ENCODE measurements at places on chromosomes 4 and X.

- no peak for DNase-seq
Observed at GRCh38 chrX:1925053-1925481, 310.2 kb downstream of the ASMT start.

DNA sequence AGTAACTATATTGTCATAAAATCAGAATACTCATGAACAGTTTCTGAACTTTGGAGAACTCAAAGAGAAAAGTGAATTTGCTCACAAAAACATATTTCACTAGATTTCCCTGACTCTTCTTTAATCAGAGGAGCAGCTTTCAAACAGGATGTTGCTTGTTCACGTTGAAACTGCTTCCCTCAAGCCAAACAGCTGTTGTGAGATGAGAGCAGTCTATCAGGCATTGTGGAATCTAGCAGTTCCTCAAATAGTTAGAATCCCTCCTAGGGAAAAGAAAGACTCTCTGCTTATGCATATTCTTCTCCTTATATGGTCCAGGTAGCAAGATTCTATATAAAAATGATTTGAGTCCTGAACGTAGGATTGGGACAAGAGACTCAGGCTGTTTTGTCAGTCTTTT, 1012.1 kb downstream of the FAM133A start:
- DNase-seq, result no peak

DNA sequence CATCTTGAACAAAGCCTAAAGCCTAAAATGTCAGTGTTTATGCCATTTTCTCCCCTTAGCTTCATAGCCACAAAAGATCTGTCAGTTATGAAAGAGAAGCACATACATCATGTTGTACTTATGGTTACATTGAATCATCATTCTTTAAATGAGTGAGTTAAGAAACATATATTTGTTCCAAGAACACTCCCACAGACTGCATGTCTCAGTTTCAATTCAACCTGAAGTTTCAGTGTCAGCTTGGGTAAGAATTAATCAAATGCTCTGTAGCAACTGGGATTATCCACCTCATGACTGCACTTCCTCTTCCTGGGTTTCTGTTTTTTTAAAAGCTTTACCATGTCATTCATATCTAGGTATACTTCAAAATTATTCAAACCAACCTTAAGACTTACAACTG, 3.9 kb upstream of the TMPRSS11B start:
- no peak for DNase-seq

DNA sequence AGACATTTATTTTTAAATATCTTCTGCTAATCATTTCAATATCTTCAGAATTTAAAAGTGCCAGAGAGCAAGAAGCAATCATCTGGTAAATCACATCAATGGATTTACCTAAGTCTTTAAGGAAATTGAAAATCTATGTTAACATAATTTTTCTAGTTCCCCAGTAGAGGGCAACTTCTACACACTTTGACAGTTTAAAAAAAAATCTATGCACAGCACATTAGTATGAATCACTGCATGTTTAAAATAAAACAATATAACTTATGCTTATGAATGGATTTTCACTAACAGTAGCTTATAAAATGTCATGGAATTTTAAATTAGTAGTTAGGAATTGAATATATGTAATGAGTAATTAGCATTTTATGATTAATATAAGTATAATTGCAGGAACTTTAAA, 126.5 kb downstream of the REELD1 start:
- DNase-seq, result no peak

DNA sequence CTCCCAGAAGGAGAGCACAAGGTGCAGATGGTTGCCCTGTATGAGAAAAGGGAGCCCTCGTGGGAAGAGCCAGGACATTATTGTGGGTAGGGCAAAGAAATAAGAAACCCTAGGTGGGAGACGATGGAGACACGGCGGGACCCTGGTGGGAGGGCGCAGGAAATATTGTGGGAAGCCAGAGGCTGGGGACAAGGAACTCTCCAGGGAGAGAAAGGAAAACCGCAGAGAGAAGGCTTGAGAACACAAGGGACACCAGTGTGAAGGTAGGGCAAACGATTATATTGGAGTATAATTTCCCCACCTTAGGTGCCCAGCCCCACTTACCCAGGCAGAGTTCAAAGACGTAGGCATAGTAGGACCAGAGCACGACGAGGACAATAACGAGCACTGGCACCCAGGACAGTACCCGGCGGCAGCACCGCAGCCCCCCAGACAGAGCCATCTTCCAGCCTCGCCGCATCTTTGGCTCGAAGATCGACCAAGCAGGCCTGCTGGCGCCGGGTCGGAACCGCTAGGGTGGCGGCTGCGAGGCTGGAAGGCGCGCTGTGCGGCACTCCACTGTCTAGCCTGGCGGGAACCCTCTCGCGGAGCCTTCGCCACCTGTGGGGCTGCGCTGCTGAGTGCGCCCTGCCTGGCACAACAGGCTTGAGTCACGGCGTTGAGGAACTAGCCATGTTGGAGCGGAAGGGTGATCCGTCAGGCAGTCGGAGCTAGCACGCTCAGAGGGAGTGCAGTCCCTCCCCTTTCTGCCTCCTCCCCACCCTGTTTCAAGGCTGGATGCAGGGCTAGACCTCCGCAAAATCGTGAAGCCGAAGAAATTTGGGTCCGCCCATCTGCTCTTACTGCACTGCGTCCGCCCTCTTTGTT, at the start of gene ZDHHC15:
Gene ZDHHC15 (minus strand): TSS at position 473 of the 867 bp plus-strand sequence. CDS start 13 bp downstream, at position 460.
- DNase-seq, result peak; percentile 76

DNA sequence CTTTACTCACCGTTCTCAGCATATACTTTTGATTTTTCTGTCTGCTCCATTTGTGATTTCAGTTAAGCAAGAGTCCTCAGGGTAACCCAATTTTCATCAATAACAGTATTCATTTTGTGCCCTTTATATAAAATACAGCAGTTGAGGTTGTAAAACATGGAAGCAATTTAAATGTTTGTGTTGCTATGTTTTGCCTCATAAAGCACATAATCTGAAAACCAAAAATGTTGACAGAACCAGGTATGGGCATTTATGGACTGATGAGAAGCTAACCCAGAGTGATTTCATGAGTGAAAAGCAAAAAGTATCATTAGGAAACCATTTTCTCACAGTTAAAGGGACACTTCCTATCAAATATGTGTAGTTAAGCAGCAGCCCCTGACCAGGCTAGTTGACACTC, at the start of gene ASIC5:
Gene ASIC5 (minus strand): TSS at position 101 of the 400 bp plus-strand sequence. CDS start 51 bp downstream, at position 50.
- no peak for DNase-seq

- no peak for DNase-seq
Observed at GRCh38 chr4:110231869-110232268, 33.5 kb upstream of the ELOVL6 start.

DNA sequence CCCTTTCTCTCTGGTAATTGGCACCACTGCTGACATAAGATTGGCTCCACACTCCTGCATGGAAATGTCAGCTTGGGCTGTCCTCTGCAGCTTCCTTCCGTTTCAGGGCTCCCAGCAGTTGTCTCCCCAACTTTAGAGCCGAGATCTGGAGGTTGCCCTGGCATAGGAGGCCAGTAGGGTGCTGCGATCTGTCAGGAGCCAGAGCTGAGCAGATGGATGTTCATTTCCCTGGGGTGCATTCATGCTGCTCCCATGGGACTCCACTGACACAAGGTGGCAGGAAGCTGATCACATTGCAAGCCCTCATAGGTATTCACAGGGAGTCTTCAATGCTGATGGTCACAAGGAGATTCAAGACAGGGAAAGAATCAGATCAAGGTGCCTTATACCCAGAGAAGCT, 116.6 kb upstream of the RAI2 start:
- DNase-seq, result no peak

- DNase-seq, result no peak
Observed at GRCh38 chr4:173919196-173919595, 364.3 kb downstream of the FBXO8 start.

- DNase-seq, result no peak
Observed at GRCh38 chrX:41664375-41664901, 24.3 kb upstream of the GPR34 start.

DNA sequence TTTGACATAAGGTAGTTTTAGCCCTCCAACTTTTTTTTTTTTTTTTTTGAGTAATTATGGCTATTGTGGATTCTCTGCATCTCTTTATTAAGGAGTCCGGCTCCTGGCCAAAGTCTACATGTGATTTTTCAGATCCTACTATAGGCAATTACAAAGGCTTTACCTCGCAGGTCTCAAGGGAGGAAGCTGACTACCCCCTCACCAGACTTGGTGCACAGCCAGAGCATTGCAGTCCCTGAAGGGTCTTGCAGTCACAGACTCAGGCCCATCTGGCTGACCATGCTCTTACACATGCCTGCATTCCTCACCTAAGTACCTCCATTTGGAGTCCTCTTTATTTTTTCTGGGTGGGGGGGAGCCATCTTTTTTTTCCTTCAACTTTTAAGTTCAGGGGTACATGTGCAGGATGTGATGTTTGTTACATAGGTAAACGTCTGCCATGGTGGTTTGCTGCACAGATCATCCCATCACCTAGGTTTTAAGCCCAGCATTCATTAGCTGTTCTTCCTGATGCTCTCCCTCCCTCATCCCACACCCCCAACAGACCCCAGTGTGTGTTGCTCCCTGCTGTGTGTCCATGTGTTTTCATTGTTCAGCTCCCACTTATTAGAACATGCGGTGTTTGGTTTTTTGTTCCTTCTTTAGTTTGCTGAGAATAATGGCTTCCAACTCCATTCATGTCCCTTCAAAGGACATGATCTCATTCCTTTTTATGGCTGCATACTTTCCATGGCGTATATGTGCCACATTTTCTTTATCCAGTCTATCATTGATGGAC, 88.4 kb upstream of the STIM2 start:
- no peak for DNase-seq

GRCh38 chr4:83599183-83599582, 63.3 kb downstream of the GPAT3 start:
- DNase-seq, result no peak

GRCh38 chrX:84182516-84182915, 5.5 kb downstream of the RPS6KA6 start:
- DNase-seq, result no peak

DNA sequence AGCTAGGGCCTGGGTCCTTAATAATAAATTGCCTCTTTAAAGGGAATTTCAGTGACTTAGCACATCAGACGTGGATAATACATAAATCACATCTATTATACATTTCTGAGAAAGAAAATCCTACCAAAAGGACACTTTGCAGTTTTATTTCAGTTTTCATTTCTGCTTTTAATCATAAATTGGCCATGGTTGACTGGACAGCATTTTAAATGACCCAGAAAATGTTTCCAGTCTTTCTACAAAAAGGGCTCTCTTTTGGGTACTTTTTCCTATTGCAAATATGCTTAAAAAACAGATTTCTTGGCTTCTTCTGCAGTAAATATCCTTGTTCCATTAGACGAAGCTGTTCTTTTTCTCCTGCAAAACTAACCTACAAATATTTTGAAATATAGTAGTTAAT, 41.4 kb upstream of the LPAR4 start:
- DNase-seq, result no peak

GRCh38 chrX:15434205-15434604, 50.0 kb upstream of the VEGFD start:
- DNase-seq, result no peak

DNA sequence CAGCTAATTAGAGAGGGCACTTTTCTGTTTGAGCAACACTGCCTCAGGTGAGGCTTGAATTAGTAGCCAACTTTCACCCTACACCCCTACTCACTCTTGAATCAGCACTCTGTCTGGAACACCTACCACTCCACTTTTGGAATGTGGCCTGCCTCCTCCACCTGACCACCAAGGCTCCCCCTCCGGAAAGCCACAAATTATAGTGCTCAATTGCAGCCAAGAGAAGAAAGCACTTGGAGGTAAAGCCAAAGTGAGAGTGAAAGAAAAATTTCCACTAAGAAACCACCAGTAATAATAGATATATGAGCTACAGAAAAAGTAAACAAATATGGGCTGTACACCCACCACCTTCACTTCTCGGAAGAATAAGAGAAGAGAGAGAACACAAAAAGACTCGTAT, 41.1 kb downstream of the PPP3CA start:
- no peak for DNase-seq

DNA sequence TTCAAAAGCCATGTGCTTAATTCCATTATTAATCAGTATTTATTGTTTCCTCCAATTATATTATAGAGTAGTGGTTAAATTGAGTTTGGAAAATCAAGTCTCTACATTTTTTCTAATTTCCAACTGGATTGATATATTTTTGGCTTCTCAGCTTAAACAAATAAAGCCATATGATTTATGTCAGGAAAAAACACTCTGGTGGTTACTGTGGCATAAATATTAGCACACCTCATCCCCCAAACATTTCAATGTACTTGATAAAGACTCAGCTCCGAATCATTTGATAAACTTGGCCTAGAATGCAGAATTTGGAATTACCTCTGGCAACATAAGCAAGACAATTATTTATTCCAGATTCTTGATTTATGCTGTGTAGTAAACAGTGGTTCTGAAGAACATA, 2313.8 kb downstream of the ARAP2 start:
- no peak for DNase-seq

DNA sequence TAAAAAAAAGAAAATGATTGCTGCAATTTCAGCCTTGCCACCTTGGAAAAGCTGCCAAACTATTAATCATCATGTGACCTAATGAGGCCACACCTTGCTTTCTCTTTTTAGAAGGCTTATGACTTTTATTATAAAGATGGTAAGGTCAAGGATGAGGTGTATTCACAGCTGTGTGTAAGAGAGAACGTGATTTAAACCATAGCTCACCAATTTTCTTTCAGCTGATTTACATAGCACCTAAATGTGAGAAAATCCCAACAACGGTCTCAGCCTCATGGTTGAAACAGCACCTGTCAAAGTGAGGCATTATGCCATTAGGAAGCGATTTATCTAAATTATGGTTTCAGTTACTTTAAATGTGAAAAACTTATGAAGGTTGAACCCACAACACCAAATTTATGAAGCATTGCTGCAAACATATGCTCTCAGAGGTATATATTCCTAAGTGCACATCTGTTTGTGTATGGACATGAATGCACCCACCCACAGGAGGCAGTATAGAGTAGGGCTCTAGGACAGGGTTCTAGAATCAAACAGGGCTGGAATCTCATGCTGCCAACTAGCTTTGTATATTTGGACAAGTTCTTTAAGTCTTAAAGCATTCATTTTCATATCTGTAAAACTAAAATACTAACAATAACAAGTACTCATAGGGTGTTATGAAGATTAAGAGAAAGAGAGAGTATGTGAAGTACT, 40.7 kb downstream of the ANXA3 start:
- no peak for DNase-seq

DNA sequence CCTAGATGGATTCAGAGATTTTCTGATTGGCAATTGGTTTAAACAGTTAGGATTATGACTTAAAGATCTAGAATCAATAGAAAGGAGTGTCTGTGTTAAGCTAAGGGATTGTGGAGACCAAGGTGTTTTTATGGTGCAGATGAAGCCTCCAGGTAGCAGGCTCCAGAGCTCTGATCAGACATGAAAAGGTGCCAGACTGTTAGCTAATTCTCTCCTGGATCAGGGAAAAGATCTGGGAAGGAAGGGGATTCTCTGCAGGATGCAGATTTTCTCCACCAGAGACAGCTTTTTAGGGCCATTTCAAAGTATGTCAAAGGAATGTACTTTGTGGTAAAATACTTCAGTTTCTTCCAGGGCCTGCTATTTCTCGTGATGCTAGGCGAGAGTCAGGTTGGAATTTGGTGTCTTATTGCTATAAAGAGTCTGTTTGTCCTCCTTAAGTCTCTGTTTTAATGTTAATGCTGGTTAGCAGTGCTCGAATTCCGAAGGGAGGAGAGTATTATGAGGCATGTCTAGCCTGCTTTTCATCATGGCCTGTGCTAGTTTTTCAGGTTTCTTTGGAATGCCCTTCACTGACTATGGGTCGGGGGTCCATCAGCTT, 12.0 kb upstream of the GPR78 start:
- DNase-seq, result no peak

Measured in right forelimb (tissue), 1 donor.